ENCODE measurements at places on chromosomes 12 and 14. TPM values are rescaled to one million over a fixed set of nuclear protein-coding genes. Genes with fewer than 3 reads are reported as not detected.

DNA sequence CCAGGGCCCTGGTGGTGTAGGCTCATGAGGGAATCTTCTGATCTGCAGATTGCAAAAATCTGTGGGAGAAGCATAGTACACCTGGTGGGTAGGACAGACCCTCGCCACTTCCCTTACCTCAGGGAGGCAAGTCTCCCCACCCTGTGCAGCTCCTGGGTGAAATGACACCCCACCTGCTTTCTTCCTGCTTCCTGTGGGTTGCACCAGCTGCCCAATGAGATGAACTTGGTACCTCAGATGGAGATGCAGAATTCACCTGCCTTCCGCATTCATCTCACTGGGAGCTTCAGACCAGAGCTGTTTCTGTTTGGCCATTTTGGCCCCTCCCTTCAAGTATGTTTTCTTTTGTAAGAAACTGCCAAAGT lies 4.7 kb downstream of the CLEC2D start:
- no peak for DNase-seq

GRCh38 chr12:43336962-43337555 lies 214.9 kb downstream of the ADAMTS20 start:
- peak; percentile 34 for DNase-seq

GRCh38 chr12:70110085-70110484 lies 133.1 kb upstream of the CNOT2 start:
- DNase-seq = no peak

GRCh38 chr12:75208856-75209811 lies 505 bp downstream of the KCNC2 start:
- DNase-seq = no peak

GRCh38 chr12:41528874-41529273 lies 340.8 kb downstream of the PDZRN4 start:
- DNase-seq = no peak

GRCh38 chr14:53062856-53063255 lies 90.3 kb downstream of the DDHD1 start:
- no peak for DNase-seq

DNA sequence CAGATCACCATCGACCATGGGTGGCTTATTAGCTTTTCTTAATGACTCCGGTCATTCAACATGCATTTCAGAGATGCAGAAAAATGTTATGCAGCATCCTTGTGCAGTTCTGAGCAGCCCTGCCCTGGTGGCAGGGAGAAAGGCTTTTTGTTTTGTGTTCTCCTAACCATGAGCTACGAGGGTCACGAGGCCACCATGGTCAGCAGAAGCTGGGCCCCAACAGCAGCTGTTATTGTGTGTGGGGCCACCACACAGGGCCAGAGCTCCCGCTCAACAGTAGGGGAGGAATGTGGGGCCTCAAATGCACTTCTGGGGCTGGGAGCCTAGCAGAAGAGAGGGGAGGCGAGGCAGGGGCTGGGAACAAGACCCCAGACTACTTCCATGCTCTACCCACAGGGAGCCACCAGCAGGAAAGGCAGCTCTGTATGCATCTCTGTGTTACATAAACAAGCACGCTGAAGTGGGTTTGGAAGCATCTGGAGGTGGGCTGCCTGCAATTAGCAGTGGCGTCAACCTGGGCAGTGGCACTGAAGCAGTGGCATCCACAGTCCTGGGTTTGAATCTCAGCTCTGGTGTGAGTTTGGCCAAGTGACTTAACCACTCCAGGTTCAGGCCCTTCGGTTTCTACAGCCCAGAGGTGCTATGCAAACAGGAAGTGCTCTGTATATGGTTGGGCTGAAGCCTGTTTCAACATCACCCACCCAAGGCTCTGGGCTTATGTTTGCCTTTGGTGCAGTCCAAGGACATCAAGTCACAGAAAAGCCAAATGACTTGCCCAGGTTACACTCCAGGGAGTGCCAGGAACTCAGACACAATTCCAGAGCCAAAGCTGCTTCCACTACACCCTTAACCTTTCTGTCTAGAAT lies 16.3 kb downstream of the GLTP start:
- no peak for DNase-seq

Gene PTGER2
- 0.92 TPM for total RNA-seq

DNA sequence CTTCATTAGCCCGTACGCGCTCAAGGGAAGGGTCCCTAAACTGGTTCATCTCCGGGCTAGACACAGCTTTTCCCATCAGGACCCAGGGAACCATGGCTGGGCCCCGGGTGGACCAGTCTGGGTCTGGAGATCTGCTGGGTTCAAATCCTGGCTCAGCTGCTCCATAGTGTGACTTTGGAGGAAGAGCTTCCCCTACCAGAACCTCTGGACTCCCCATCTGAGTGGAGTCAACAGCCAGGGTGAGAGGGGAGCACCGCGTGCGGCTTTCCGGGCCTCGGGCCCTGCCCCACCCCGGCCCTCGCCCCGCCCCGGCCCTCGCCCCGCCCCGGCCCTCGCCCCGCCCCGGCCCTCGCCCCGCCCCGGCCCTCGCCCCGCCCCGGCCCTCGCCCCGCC lies 41.2 kb downstream of the BEGAIN start:
- DNase-seq = no peak

- DNase-seq = no peak
Observed at GRCh38 chr14:100810861-100811461, 15.0 kb upstream of the MEG3 start.

- peak; percentile 39 for DNase-seq
Observed at GRCh38 chr12:69873429-69873828, 48.4 kb downstream of the MYRFL start.

DNA sequence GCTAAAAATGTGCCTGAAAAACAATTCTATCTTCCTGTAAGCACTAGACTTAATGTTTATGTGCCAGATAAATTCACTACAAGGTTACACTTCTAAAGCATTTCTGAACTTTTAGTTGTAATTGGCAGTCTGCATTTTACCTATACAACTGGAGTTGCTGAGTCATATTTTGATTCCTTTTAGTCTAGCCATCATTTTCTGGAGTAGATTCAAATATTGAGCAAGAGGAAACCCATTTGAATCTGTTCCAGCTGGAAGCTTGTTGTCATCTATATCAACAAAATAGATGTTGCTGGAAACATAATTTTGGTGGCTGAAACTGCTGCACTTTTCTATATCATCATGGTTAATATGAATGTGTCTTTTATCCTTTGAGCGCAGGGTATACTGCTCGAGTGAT lies 122.2 kb upstream of the CCDC175 start:
- DNase-seq = no peak

Gene DTX1
- 0.34 TPM for total RNA-seq

DNA sequence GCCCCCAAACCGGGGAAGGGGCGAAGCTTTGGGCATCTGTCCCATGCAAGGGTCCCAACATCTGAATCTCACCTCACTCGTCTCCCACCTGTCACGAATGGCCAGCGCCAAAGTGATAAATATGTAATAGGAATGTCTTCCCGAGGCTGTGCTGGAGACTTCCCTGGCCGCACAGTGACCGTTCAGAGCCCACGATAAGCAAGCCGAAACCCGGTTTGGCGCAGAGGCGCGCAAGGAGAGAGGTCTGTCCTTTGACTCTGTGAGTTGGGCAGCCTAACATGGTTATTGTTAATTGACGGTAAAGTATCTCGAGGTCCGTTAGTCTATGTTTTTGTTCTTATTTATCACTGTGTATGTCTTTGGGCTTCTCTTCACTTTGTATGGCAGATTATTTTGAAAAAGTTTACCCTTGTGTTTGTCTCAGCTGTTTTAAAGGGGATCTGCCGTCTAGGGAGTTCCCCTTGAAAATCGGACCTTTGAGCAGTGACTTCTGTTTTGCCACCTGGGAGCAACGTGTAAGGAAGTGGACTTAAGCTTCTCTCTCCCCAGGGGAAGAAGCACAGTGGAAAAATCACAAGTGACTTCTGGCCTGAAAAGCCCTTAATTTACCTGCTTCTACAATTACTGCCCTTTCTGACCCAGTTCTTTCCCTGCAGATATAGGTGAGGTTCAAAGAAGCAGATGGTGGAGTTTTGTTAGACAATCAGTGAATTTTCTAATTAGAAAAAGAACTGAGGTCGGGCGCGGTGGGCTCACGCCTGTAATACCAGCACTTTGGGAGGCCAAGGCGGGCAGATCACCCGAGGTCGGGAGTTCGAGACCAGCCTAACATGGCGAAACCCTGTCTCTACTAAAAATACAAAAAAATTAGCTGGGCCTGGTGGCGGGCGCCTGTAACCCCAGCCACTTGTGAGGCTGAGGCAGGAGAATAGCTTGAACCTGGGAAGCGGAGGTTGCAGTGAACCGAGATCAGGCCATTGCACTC lies 1.1 kb upstream of the TM9SF1 start:
- DNase-seq = no peak

- no peak for DNase-seq
Observed at GRCh38 chr14:89265234-89265633, 151.8 kb downstream of the FOXN3 start.

GRCh38 chr12:11715621-11716020 lies 66.1 kb downstream of the ETV6 start:
- no peak for DNase-seq

Gene FOXN4
- total RNA-seq = not detected

- DNase-seq = no peak
Observed at GRCh38 chr14:22521449-22522239, 67.4 kb downstream of the DAD1 start.

DNA sequence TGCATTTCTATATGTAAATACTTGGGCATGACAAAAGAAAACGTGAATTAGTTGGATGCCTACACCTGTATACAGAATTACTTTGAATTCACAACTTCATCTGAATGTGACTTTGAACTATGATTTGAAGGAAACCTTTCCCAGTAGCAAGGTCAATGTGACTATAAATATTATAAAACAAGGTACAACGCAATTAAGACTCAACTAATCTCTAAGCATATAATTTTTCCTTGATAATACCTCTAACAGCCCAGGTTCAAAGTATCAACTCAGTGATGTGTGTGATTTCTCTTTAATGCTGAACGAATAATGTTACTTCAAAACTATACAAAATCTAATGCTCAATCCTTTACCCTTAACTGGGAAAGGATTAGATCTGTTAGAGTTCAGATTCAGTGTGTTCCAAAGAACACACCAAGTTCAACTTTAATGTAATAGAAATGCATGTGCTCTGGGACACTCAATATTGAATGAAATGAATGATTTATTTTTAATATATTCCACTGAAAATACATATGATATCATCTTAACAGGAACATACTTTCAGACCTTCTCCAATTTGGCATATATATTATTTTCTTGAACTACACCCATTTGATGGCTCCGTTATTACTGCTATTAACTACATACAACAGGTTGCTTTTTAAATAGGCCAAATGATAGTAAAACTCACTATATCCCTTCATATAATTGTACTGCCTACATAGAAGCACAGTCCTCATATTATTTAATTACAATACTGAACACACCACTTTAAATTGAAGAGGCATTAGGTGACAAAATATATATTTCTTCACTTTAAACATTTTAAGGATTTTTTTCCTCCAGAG lies 40.1 kb upstream of the MTERF2 start:
- DNase-seq = peak; percentile 7

GRCh38 chr12:47312808-47313426 lies 233.2 kb upstream of the AMIGO2 start:
- no peak for DNase-seq

- DNase-seq = no peak
Observed at GRCh38 chr14:64807551-64807950, 72.2 kb downstream of the SPTB start.

Gene MANSC4
- not detected for total RNA-seq

Gene GYS2
- total RNA-seq = not detected

Gene AKAP5
- 0.48 TPM for total RNA-seq

GRCh38 chr12:115571446-115571845 lies 706.0 kb downstream of the MED13L start:
- DNase-seq = no peak

Gene KRT6B
- not detected for total RNA-seq

- no peak for DNase-seq
Observed at GRCh38 chr12:105928436-105928835, 210.3 kb downstream of the NUAK1 start.

GRCh38 chr12:17949558-17950141 lies 140.3 kb downstream of the RERGL start:
- no peak for DNase-seq

Gene SLC5A8
- not detected for total RNA-seq

Gene KRT78
- not detected for total RNA-seq

DNA sequence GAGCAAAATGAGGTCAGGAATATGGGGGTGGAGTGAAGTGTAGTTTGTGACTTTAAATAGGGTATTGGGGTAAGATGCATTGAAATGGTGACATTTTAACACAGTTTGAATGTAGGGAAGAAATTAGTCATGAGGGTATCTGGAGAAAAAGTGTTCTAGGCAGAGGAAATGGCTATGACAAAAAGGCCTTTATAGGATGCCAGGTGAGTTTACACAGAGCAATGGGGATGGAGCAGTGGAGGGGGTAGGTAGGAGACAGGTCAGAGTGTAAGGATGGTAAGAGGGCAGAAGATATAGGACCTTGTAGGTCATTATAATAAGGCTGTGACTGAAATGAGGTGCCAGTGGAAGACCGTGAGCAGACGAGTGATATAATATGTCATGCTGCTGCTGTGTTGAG lies 30.4 kb downstream of the HEATR5A start:
- DNase-seq = no peak

- DNase-seq = no peak
Observed at GRCh38 chr12:2268471-2269286, 215.9 kb downstream of the CACNA1C start.

Gene SPTB
- total RNA-seq = 0.23 TPM

DNA sequence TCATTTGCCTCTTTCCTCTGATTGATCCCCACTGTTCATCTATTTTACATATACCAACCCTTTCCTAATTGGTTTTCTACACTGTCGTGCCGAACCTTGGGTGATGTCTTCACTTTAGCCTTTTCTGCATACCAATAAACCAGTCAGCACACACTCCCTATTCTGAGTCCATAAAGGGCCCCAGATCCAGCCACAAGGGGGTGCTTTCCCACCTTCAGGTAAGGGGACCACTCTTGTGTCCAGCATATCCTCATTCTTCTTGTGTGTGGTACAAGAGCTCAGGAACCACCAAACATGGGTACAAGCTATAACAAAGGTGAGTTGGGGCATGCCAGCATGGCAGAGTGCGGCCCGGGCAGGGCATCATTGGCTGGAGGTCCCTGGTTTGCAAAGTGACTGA lies 859.8 kb downstream of the FSCB start:
- no peak for DNase-seq

DNA sequence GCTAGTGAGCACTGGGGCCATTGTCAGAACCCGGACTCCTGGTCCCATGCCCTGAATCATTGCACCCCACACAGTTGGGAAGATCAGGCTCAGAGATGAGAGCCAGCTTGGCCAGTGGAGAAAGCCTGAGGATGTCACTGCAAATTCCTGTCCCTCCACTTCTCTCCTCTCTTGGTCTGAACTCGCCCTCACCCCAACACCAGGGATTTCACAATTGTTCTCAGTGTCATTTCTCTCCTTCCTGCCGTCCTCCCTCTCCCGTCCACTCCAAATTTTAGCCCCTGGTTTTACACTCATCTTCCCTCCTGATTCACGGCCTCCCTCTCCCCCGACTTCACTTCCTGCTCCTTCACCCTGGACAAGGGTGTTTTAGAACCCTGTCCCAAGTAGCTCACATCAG lies 11.1 kb downstream of the KRT75 start:
- DNase-seq = no peak

Gene ESR2
- total RNA-seq = 0.05 TPM

GRCh38 chr12:87155621-87156020 lies 873.6 kb downstream of the C12orf50 start:
- DNase-seq = no peak

- no peak for DNase-seq
Observed at GRCh38 chr12:42935756-42936155, 346.2 kb upstream of the PRICKLE1 start.

All from glomerular endothelial cell (primary cell).